ENCODE measurements at places on chromosomes 1 and 21. TPM values are rescaled to one million over a fixed set of nuclear protein-coding genes. Genes with fewer than 3 reads are reported as not detected.

DNA sequence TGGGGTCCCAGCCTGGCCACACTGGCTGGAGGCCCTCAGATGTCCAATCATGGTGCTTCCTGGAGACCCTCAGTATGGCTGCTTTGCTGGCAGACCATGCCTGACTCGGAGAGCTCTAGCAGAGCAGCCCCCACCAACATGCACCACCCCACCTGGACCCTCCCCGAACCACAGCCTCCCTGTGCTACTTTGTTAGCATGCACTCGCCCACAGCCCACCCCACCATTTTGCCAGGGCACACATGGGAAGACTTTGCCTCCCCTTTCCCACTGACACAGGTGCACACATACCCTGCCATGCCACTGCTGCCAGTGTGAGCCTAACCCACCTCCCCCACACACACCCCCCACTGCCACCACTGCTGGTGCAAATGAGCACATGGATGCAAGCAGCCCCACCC lies 497.5 kb upstream of the PBX1 start:
- no peak for DNase-seq

- DNase-seq = no peak
These were observed 196.0 kb upstream of the SAMSN1 start for GRCh38 chr21:14742119-14742518.

DNA sequence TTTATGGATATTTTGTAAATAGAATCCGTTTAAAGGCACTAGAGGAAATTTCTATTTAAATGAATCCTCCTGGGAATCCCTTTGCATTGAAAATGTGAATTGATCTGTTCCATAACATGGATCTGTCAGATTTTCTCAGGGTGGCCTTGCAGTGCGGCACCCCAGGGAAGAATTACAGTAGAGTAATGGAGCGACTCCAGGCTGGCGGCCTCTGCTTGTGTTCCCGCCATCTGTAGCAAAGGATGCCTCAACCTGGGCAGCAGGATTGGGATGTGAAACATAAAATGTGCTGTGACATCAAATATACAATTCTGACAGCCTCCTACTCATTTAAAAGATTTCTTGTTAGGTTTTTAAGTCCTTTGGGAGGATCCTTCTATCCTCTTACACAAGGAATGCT lies 115.9 kb downstream of the RHOU start:
- DNase-seq = no peak

DNA sequence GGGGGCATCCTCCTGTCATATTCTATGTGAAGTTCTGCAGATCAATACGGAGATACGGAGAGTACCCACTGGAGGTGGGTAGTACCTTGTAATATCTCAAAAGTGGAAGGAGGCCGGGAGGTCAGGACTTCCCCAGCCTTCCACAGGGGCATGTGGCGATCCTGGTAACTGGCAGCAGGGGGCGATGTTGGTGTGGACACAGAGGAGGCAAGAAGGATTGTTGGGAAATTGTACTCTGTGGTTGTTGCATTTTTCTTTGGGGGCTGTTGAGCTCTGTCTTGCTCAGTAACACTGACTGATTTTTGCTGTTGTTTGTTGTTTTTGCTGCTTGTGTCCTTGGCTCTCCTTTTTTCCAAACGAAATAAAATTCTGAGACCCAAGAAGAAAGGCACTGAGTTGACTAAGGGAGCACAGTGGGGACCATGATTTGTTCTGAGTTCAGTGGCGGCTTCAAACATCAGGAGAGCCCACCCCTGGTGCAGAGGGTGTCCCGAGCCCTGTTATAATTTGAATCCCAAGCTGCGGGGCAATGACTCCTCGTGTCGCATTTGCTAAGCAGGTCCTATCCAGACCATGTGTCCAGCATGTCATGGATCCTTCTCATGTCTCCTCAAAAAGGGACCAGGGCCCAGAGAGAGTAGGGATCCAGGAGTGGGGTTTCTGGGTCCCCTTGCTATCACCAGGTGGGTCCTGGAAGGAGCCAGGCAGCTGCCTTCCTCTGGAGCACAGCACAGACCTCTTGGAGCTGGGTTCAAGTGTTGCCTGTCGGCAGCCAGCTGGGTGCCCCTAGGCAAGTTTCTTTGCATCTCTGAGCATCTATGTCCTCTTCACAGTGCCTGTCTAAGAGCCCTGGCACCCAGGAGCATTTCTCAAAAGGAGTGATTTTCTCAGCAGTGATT lies 22.8 kb downstream of the LHX4 start:
- peak; percentile 51 for DNase-seq

DNA sequence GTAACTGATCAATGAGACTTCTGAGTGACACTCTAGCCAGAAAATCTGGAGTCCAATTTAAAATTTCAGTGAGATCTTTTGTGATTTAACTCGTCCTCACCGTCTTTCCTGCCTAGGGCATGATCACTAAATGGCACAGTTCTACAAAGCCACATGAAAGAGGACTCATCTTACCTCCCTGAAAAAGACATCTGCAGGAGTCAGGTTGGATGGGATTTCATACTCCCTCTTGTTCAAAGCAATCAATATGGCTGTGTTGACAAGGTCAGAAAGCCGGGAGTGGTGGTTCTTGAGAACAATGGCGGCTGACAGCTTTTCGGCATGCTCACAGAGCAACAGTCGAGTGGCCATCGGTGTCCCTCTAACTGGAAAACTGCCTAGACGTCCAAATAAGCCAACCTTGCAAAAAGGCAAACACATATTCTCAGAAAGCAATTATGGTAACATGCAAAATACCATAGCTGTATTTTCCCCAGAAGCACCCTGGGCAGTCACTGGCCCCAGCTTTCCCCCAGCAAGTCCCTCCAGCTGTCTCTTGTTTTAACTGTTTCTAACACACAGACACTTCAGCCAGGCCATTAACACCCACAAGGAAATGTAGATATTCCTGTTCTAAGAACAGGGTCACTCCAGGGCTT lies 36.6 kb upstream of the ACTA1 start:
- no peak for DNase-seq

DNA sequence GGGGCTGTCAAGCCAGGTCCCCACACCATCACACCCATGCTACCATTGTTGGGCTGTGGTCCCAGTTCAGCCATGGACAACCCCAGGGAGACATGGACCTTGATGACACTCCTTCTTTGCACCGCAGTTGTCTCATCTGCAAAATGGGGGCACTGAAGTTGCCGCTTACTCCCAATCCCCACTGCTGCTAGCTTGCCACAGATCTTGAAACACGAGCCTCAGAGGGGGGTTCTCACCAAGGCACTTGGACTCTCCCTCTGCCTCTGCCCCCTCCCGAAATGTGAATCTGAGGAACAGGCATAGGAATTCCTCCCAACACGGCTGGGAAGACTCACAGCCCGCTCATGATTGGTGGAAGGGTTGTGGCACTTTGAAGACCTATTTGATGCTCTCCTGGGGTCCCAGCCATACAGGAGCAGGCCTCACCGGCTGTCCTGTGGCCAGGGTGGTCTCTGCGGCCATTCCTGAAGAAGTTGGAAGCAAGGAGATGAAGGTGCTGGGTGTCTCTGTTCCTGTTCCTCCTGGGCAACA lies 31.1 kb downstream of the RUNX3 start:
- no peak for DNase-seq

GRCh38 chr1:67575861-67576260 lies 109.1 kb upstream of the GADD45A start:
- DNase-seq = no peak

DNA sequence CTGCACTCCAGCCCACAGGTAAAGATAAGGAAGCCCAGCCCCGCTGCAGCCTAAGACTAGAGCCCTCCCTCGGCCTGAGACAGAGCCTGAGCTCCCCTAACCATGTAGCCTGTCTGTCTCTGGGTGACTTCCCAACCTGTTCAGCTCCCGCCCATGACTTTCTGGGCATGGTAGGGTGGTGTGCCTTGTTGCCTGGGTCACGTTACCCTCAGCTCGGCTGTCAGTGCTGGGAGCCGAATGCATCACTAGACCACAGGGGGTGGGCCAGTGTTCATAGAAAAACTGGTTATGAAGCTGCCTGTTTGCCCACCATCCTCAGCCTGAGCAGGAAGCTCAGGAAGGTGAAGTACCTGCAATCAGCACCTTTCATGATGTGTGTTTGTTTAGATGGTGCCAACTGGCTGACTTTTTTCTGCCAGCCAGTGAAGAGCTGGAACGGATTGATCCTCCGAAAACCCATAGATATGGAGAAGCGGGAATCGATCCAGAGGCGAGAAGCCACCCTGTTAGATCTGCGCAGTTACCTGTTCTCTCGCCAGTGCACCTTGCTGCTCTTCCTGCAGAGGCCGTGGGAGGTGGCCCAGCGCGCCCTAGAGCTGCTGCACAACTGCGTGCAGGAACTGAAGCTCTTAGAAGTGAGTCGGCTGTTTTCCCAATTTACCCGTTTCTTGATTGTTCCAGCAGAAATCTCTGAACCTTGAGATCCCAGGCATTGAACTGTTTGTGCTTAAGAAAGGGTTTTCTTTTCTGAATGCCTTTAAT lies 43.9 kb upstream of the PWP2 start:
- no peak for DNase-seq

DNA sequence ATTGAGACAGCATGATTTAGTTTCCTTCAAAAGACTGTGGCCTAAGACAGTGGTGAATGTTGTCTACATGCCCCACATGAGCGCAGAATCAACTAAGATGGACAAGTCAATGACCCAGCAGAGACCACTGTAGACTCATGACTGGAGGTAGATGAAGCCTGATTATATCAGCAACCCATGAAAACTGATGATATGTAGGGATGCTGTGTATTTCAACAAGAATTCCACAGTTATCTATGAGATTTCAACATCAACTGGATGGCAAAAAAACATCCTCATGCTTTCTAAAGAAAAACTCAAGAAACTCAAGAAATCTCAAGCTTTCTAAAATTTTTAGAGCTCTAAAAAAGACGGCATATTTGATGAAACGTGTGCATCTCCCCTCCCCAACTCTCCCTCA lies 413.9 kb upstream of the LYPLAL1 start:
- no peak for DNase-seq

GRCh38 chr1:186420311-186420710 lies 40.6 kb downstream of the PDC start:
- DNase-seq = no peak

- peak; percentile 15 for DNase-seq
These were observed 371.2 kb downstream of the NPHP4 start for GRCh38 chr1:5620997-5621396.

- DNase-seq = no peak
These were observed 16.8 kb downstream of the UBE2U start for GRCh38 chr1:64220241-64220640.

GRCh38 chr1:45051005-45051772 lies 39.1 kb downstream of the UROD start:
- DNase-seq = no peak

GRCh38 chr1:163799190-163799805 lies 477.5 kb downstream of the NUF2 start:
- no peak for DNase-seq

- DNase-seq = no peak
These were observed 16.5 kb downstream of the SLC2A7 start for GRCh38 chr1:9009438-9010370.

DNA sequence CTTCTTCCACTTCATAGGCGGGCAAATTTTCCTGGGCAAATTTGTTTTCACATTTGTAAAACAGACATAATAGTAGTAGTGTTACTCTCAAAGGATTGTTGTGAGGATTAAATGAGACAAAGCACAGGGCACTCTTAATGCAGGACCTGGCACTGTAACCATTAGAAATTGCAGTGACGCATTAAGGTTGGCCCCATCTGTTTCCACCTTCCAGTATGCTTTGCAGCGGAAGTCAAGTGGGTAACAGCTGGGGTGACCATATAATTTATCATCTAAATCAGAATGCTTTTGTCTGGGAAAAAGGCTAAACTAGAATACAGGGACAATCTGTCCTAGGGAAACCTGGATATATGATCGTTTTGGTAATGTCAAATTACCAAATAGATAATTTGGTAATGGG lies 132.5 kb upstream of the CACHD1 start:
- no peak for DNase-seq

DNA sequence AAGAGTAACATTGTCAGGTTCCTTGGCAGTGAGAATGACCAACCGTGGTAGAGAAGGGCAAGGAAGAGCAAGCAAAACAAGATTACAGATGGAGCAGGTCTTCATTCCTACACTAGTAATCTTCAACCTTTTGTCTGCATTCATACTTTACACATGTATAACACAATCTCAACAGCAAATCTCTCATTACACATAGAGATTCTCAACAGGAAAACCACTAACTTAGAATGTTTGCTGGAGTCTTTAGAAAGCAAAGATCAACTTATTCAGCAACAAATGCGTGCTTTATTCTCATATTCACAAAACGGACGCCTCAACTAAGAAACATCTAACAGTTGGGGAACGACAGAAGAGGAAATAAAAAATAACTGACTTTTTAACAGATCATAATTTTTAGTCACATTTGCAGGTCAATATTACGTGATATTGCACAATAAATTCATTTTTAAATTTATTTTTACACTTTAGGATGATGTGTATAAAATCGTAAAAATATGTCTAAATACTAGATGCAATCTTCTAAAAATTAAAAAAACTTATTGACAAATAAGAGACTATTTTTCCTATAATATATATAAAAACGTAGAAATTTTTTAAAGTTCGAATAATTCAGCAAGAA lies 82.9 kb downstream of the ARID4B start:
- no peak for DNase-seq

- no peak for DNase-seq
These were observed 53.5 kb upstream of the CD34 start for GRCh38 chr1:207964195-207964966.

SPSB1 gene
- 10.8 TPM for total RNA-seq

AGO1 gene
- total RNA-seq = 36.2 TPM

PPFIA4 gene
- 10.8 TPM for total RNA-seq

ADORA1 gene
- 2.8 TPM for total RNA-seq

TMEM82 gene
- total RNA-seq = not detected

SPRR3 gene
- total RNA-seq = not detected

ZBTB37 gene
- 9.5 TPM for total RNA-seq

ELF3 gene
- total RNA-seq = 200 TPM

FAM3B gene
- not detected for total RNA-seq

GNAT2 gene
- total RNA-seq = 0.76 TPM

SPRR1B gene
- 0.66 TPM for total RNA-seq

S100A7 gene
- not detected for total RNA-seq

TAL1 gene
- 0.05 TPM for total RNA-seq

MAST2 gene
- 41.9 TPM for total RNA-seq

NDUFS5 gene
- total RNA-seq = 263 TPM

SHE gene
- total RNA-seq = not detected
